ENCODE measurements at places on chromosomes 12 and 14. TPM values are rescaled to one million over a fixed set of nuclear protein-coding genes. Genes with fewer than 3 reads are reported as not detected.

DNA sequence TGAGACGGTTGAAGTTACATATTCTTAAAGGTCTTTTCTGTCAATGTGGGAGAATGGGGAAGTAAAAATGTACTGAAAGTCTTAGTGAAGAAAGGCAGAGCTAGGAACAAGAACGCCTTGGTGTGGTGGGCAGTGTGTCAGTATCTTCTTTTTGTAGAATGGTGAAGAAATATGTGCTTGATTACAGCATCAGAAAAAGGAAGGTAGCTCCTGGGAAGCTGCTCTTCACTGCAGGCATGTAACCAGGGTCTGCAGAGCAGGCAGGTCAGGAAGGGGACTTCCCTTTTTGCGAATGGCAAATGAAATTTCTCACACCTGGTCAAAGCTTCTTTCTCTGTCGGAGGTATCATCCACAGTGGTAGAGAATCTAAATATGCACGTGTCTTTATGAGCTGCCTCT lies 226.2 kb downstream of the ADAMTS20 start:
- ATAC-seq, result no peak

GRCh38 chr12:92020983-92021665 lies 124.5 kb downstream of the BTG1 start:
- ATAC-seq, result no peak

DNA sequence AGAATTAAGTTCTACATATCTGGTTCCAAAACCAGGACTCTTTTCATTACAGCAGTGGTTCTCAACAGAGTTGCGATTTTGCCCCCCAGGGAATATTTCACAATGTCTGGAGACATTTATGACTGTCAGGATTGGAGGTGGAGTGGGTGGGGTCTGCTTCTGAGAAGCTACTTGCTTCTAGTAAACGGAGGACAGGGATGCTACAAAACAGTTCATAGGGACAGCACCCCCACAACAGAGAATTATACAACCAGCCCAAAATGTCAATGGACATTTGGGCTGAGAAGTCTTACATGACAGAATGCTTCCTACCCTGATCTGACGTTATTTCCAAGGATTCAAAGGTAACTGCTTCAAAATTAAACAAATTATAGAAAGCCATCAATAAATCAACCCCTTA lies 739 bp upstream of the SPATA7 start:
- no peak for ATAC-seq

DNA sequence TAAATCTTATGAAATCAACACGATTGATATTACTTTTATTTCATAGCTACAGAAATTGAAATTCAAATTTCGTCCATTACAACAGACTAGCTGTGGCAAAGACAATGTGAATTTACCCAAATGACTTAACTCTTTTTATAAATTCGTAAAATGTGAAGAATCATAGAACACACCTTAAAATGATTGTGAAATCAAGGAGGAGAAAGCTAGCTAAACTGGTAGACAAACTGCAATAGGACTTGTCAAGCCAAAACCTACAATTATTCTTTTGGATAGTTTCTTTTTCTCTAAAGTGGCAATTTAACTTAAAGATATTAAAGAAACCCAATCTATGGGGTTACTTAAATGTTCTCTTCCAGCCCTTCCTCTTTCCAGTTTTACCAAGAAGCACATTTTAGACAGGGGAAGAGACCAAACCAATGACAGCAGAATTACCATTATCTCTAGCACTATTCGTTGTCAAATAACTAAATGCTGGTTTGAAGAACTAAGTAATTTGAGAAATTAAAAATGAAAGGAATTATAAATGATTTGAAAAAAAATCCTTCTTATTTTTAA lies 807 bp upstream of the SLC16A7 start:
- no peak for ATAC-seq

GRCh38 chr12:71300772-71301675 lies 138.6 kb upstream of the LGR5 start:
- no peak for ATAC-seq

DNA sequence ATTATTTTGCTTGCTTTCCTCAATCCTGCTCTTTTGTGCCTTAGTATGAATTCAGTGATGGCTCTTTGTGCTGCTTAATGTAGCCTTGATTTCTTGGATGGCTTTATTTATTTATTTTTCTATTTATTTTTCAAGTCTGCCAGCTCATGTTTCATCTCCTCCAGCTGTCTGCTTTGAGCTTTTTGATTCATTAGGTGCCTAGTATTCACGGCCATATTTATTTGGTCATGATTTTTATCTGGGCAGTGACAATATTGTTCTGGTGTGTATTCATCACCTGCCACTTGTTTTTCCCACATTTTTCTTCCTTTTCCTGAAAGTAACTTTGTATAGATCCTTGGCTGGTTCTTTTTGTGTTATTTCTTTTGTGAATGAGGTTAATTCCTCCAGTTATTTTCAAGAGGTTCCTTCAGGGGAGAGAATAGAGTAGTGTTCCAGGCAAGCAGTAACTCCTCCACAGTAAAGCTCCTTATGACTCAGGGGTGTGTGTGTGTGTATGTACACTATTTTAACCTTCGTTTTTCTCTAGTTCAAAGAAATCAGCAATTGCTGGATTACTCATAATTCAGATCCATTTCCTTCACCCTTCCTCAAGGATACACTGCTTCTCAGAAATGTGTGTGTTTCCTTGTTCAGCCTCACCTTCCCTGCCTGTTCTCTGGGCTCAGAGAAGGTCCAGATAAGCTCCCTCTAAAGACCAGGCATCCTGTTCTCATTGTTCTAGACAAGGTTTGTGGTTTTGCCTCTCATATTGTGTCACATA lies 51.6 kb upstream of the PMCH start:
- peak; percentile 100 for ATAC-seq

DNA sequence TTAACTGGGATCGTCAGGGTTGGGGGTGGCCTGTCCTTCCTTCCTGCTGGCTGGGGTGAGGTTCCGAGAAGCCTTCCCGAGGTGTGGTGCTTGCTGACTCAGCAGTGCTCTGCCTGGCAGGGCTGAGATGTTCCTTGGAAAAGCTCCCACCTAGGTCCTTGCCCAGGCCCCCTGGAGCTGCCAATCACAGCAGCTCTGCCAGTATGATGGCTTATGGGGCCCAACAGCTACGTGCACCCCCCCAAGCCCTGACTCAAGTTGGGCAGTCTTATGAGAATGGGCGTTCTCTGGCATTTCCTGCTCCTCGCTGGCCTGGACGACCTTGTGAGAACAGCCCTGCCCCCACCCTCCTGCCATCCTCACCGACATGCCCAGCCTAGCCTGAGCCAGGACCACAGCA lies 292.2 kb upstream of the CRY1 start:
- ATAC-seq, result peak; percentile 91

DNA sequence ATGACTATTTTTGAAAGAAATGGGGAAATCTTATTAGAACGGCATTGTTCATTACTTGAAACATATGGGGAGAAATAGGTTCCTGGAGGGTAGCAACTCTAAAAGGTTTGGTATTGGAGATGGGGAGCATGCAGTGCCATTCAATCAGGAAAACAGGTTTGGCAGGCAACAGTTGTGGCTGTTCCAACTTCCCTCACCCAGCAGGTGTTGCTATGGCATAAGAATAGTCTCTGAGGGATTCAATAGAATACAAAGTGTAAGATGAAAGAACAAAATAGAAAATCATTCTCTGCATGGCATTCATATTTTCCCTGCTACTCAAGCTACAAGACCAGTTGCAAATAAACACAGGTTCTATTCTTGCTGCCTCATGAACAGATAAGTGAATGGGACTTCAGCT lies 393.3 kb upstream of the RPL10L start:
- no peak for ATAC-seq

DNA sequence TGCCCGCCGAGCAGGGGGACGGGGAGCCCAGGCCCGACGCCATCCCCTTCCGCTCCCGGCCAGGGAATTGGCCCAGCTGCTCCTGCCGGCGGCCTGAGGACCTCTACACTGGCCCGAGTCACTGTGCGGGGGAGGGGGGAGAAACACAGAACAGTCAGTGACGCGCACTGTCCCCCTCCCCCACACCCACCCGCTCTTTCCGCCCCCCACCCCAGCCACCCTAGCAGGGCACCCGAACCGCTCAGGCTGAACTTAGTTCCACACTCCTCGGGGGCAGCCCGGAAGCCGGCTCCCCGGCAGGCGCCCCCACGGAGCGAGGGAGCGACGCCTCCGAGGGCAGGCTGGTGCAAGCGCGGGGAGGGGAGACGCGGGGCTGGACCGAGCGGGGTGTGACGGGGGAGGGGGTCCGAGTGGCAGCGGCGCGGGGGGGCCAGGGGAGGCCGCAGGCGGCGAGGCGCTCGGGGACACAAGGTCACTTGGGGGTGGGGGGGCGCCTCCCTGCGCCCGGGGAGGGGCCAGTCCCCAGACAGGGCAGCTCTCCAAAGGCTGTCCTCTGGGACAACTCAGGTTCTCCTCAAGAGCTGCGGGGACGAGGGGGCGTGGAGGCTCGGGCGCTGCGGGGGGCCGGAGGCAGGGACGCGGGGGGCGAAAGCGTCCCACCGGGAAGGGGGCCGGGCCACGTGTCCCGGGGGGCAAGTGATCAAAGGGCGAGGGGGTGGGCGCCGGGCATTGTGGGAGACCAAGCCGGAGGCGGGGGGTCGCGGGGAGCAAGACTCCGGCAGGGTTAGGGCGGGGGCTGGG lies 648 bp downstream of the CHD4 start:
- ATAC-seq, result peak; percentile 29

GRCh38 chr12:50055831-50056638 lies 1.4 kb upstream of the ASIC1 start:
- ATAC-seq, result peak; percentile 65

DNA sequence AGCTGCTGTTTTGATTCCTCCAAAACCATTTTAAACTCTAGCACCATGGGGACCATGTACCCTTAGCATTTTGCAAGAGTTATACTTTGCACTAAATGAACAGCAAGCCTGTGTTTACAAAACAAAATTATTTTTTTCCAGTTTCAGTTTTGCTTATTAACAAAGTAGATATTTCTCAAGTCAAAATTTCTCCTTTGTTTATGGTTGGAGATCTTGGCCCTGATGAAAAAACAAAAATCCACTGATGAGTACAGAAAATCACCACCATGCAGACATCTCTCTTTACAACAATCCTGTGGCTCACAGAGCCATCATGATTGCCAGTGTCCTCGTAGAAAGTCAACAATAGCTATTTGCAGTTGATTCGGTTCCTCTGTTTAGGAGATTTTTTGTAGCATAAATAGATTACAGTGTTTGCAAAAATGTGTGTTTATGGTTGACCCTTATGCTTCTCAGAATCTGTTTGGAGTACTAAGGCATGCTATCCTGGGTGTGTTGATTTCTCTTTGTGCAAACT lies 201.1 kb upstream of the NUDT4 start:
- ATAC-seq, result no peak

DNA sequence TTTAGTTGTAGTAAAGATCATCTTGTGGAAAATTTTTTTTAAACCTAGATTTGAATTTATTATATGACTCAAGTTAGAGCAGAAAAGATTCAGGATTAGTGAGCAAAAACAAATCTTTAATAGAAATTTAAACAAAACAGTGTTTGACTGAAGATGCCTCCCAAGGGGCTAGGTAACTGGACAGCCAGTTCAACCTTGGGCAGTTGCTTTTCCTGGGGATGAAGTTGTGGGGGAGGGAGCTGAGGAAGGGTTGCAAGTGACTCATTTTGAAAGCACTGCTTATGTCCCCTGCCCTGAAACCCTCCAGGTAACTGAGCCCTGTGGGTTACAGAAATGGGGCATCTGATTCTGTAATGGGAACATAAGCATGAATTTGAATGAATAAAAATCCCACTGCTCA lies 13.1 kb downstream of the CFAP54 start:
- ATAC-seq, result no peak

- ATAC-seq, result no peak
These were observed 462.3 kb downstream of the EGLN3 start for GRCh38 chr14:33488582-33488981.

DNA sequence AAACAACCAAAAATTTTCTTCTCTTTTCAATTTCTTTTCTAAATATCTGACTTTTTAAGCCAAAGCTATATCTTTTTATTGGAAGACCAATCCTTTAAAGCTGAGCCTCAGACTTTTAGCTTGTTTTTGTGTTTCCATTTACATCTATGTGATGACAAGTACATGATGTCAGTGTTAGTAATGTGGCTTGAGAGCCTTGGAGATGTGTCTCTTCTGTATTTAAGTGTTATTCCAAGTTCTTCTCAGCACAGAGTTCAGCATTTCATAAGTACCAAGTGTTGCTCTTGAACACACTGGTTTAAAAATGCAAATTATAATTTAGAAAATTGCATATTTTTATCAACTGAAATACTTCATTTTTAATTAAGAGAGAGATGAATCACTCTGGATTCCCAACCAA lies 948.9 kb upstream of the FLRT2 start:
- ATAC-seq, result no peak

Gene ADAM20
- total RNA-seq, result 0.80 TPM

- no peak for ATAC-seq
These were observed 431.2 kb upstream of the PDE3A start for GRCh38 chr12:19937161-19937560.

Gene SALL2
- total RNA-seq, result 1.4 TPM

DNA sequence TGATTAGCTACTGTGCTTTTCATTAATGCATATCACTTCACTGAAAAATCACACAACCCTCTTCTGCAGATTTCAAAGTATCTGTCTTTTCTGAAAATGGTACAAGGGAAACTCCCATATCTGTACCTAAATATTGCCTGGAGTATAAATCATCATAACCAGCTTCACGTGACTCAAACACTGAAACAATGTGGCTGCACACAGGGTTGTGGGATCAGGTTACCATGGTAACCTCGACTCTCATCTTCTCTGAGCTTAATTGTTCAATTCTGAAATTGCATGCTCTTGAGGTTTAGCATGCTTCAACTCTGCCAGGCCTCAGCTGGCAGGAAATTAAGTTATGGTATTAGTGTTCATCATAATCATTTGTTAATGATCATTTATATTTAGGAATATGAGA lies 77.5 kb upstream of the CPSF6 start:
- no peak for ATAC-seq

- peak; percentile 49 for ATAC-seq
These were observed 54.5 kb upstream of the MMP17 start for GRCh38 chr12:131773582-131774221.

DNA sequence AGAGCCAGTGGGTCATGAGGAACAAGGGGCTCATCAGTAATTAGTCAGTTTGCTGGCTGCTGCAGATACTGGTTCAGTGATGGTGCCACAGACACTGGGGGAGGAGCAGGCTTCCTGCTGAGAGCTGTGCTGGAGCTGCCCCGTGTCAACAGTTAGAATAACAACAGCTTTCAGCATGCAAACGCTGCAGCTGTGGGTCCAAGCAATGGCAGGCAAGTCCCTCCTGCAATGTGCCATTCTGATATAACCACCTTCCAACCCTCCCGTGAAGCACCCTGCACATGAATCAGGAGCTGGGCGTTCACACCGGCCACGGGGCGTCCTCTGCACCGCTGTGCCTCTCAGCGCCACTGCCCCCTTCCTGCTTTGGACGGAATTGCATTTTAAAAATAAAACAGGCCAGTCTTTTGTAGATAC lies 258.4 kb upstream of the SFSWAP start:
- ATAC-seq, result peak; percentile 81

Gene SMCO2
- total RNA-seq, result 0.76 TPM

- no peak for ATAC-seq
These were observed 42.0 kb downstream of the RFLNA start for GRCh38 chr12:124336742-124337520.

Measured in esophagus mucosa (tissue), 1 donor.